Bone marrow (tissue), 2 donors: ENCODE measurements at places on chromosomes 5 and 9.

DNA sequence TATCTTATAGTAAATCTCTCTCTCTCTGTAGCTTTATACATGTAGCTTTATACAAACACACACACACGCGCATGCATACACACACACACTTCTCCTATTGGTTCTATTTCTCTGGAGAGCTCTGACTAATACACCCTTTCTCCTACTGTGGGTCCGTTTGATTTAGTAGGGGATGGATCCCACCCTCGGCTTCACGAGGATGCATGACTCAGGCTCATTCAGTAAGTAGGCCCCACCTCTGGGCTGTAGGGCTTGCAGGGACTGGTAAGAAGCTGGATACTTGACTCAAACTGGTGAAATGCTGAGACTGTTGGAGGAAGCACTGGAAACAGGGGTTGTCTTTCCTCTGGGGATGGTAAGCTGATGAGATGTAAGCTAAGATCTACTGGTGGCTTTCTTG is 98.7 kb downstream of the SLC24A2 start:
- no peak for DNase-seq

GRCh38 chr9:83431101-83432060 is 106.8 kb downstream of the FRMD3 start:
- DNase-seq, result no peak

GRCh38 chr9:131677049-131677443 is 62.8 kb downstream of the RAPGEF1 start:
- no peak for DNase-seq

DNA sequence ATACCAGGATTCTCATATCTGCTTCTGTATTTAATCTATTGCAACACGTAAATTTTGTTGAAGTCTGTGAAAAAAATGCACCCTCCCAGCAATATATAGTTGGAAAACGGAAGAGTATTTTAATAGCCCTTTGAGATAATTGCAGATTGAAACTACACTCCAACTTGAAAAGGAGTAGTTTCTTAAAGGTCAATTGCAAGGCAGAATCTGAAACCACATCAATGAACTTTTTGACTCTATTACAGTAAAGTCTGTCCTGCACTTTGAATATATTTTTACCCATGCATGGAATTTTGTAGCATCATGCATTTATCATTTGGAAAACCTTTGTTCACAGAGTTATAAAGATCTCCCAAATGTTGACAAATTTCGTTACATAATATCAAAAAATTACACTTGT is 311.6 kb upstream of the NREP start:
- DNase-seq, result no peak

- DNase-seq, result no peak
Observed at GRCh38 chr5:59605915-59606314, 287.6 kb downstream of the PDE4D start.

DNA sequence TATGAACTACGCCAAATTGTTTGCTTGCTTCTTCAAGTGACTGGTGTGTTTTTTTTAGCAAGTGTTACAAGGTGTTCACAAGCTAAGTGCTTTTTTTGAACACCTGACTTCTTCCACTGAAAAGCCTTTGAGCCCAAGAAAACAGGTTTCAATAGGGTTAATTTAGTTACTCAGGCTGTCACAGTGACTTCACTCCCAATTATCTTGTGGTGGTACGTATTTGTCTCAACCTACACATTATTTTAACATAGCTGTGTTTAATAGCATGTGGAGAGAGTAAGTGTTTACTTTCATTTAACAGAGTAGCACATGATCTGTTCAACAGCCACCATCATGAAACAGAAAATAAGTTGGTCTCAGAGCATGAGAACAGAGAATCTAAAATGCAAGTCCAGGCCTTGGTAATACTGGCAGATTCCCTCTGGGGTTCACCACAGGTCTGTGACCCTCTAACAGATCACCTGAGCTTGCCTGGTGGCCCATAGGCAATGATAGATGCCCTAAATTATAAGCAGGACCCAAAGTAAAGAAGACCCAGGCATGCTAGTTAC is 267.7 kb upstream of the SMARCA2 start:
- DNase-seq, result no peak

- no peak for DNase-seq
Observed at GRCh38 chr5:150044712-150045111, 41.6 kb downstream of the CSF1R start.

- DNase-seq, result no peak
Observed at GRCh38 chr9:129962451-129962864, 80.5 kb downstream of the FNBP1 start.

DNA sequence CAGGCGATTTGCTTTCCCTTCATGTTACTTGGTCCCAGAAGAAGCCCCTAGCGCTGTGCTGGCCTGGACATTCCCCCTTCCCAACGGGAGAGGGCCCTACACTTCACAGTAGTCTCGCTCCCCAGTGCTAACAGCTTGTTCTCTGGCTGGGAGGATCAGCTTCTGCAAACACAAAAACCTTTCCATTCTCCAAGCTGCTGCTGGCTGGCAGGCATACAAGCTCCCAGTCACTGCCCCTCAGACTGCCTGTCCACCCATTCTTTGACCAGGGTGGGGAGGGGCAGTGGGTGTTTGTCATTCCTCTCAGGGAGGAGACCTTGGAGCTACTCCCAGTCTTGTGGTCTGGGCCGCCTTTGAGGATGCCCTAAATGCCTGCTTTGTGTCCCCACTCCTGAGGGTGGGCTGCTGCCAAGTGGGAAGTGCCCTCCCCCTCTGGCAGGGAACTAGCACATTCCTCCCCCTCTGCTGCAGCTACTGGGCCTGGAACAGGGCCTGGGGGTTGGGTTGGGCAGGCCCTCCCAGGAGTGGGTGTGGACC is 20.8 kb downstream of the ENHO start:
- no peak for DNase-seq

DNA sequence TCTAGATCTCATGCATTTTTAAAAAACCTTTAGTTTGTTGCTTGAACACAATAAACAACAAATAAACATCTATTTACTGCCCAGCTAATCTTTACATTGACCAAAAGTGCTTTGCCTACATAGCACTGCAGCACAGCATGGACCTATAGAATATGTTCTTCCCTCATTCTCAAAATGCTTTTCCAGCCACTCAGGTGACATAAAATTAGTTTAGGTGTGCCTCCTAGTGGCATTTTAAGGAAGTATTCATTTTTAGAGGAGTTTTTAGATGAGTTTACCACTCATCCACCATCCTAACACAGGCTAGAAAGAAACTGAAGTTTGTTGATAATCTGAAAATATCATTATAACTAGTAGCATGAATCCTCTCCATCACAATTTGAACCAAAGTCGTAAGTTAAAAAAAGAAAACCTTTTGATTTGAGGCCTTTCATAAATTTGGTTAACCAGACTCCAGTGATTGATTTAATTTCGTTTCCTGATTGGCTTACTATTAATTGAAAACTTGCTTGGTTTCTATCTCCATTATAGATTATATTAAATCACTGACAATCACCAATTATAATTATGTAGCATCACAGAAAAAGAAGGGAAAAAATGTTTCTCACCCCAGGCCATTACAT is 12.6 kb downstream of the PLGRKT start:
- DNase-seq, result peak; percentile 7

DNA sequence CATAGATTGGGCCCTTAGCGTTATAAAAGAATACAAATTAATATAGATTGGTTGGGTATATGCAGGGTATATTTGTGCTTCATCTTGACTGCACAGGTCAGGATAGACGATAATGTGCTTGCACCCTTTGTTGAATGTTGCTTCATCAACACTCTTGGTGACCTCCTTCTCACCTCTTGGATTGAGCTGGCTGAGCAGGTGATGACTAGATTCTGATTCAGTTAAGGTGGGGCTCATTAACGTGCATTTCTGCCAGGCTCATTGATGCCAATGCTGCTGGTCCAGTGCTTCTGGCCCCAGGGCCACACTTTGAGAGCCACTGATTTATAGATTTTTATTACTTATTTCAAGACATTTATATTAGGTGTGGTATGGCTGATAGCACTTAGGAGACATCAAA is 27.7 kb downstream of the PCSK5 start:
- no peak for DNase-seq

- no peak for DNase-seq
Observed at GRCh38 chr5:82922086-82922734, 155.0 kb downstream of the TMEM167A start.

- DNase-seq, result no peak
Observed at GRCh38 chr9:4507306-4508130, 17.2 kb downstream of the SLC1A1 start.

- DNase-seq, result no peak
Observed at GRCh38 chr5:115419846-115420585, 123.6 kb upstream of the CCDC112 start.

GRCh38 chr5:160504906-160505305 is 83.3 kb downstream of the PTTG1 start:
- no peak for DNase-seq

DNA sequence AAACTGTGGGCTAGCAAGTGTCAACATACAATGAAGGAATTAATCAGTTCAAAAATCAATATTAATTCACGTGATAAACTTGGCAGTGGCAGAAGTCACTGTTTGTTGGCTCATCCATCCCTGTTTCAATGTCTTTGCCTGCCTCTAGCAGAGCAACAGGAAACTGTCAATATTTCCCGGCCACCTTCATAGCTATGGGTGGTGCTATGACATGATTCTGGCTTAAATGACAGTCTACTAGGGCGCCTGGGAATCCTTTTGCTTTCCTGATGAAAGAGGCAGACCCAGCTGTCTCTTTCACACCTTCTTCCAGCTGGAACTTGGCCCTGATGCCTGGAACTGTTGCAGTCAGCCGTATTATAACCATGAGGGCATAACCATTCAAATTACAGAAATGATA is 72.1 kb upstream of the DNAH5 start:
- DNase-seq, result no peak

- no peak for DNase-seq
Observed at GRCh38 chr5:111722140-111722539, 34.9 kb downstream of the NREP start.

GRCh38 chr9:133664173-133665050 is 28.2 kb downstream of the DBH start:
- no peak for DNase-seq

DNA sequence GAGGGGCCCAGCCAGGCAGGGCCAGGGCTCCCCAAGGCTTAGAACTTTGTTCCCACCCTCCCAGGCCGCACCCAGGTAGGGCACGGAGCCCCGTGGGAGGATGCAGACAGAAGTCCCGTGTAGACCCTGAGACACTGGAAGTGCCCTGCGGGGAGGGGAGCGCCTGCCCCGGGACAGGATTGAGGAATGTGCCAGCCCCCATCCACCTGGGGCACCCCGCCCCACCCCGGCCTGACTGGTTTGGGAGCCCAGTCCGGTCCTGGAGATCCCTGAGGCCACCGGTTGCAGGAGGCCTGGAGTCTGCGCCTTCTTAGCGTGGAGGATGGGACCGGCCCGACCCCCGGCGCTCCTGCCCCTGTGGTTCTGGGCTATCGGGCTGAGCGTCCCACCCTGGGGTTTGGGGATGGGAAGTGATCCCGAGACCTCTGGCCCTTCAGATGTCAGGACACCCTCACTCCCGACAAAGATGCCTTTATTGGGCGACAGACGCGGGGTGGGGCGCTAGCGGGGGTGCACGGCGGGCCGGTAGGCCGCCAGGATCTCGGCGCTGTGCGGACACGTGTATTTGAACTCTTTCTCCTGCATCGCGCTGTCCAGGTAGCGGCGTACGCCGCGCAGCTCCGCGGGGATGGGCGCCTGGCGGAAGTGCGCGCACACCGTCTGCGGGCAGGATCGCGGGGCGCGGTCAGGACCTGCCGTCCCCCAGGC is 2.0 kb downstream of the CLIC3 start:
- DNase-seq, result no peak

DNA sequence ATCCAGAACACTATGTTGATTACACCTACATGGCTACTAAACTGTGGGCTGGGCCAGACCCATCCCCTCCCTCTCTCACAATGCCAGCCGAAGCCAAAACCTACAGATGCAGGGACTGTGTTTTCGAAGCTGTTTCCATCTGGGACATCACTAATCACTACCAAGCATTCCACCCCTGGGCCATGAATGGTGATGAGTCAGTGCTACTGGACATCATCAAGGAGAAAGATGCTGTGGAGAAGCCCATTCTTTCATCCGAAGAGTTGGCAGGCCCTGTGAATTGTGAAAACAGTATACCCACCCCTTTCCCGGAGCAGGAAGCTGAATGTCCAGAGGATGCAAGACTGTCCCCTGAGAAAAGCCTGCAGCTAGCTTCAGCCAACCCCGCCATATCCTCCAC is 65.0 kb downstream of the ZNF462 start:
- DNase-seq, result no peak

DNA sequence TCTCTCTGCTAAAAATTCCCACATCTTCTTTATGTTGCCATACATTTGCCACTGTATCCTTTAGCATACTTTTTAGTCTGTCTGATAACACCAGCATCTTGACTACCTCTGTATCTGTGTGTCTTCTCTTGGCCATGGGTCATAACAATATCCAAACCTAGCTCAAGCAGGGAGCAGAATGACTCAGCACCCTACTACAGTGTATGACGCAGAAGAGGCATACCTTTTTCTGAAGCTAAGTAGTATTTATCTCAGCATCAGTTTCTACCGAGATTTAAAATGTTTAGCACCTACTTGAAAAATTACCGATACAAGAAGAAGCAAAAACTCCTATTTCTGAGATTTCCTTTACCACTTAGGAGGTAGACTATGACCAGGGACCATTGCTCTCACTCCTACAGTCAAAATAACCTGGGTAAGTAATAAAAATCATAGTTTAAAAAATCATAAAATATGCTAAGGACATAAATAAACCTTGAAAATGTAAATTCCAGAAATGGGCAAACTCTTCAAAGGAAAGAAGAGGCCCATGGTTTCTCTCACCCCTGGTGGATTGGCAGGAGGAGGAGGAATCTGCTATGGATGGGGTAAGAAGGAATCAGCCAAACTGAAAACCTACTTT is 286.5 kb downstream of the MAST4 start:
- no peak for DNase-seq

- no peak for DNase-seq
Observed at GRCh38 chr5:152259702-152260101, 145.4 kb downstream of the NMUR2 start.

DNA sequence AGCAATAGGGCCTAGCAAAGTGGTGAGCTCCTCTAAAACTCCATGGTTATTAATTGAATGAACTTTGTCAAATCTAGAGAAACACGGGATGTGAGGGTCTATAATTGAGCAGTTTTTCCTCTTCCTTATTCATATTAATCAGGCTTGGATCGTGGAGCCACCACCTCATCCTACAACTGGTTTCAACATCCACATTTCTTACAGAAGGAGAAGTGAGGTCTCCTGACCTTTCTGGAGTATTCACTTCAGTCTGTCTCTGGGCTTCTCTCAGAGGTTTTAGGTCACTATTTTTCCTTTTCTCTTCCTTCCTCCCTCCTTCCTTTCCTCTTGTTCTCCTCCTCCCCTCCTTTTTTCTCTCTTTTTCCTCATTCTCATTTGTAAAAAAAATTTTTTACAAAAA is 177.3 kb upstream of the ACTBL2 start:
- no peak for DNase-seq

GRCh38 chr5:16548115-16548514 is 68.7 kb downstream of the RETREG1 start:
- DNase-seq, result no peak

GRCh38 chr9:121133104-121133816 is 58.5 kb downstream of the CNTRL start:
- no peak for DNase-seq

GRCh38 chr5:124605541-124605940 is 140.9 kb downstream of the ZNF608 start:
- DNase-seq, result no peak
